ENCODE measurements at places on chromosomes 4 and X.

GRCh38 chrX:15469613-15470012 lies 23.5 kb downstream of the PIR start:
- no peak for DNase-seq

GRCh38 chr4:149823769-149824221 lies 8.2 kb upstream of the IQCM start:
- DNase-seq = peak; percentile 52

- DNase-seq = no peak
Measured at GRCh38 chr4:105683038-105683437, 25.5 kb downstream of the INTS12 start.

- DNase-seq = no peak
Measured at GRCh38 chr4:79046016-79046592, 106.9 kb upstream of the PAQR3 start.

GRCh38 chr4:150217192-150217591 lies 138.9 kb downstream of the DCLK2 start:
- no peak for DNase-seq

DNA sequence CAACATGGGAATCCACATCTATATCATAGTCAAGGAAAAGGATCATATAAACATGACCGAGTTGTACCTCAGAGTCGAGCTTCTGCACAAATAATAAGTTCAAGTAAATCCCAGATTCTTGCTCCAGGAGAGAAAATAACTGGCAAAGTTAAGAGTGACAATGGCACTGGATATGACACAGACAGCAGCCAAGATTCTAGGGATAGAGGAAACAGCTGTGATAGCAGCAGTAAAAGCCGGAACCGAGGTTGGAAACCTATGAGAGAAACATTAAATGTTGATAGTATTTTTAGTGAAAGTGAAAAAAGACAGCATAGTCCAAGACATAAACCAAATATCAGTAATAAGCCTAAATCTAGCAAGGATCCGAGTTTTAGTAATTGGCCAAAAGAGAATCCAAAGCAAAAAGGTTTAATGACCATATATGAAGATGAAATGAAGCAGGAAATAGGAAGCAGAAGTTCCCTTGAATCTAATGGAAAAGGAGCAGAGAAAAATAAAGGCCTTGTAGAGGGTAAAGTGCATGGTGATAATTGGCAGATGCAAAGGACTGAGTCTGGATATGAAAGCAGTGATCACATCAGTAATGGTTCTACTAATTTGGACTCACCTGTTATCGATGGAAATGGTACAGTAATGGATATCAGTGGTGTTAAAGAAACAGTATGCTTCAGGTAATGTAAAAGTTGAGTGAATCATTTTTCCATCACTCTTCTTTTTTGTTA lies 50.4 kb downstream of the FABP2 start:
- no peak for DNase-seq

DNA sequence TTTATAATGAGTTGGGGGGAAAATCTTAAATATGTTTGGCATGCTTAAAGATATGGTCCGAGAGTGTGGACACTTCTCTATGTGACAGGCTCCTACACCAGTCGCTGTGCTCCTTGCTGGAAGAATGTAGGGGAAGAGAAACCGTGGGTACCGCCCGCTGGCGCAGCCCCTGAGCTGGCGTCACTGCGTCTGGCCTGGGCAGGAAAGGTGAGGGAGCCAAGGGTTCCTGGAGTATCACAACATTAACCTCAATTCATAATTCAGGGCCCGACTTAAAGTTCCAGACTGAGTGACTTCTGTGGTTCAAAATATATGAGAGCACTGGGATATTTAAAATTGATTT lies 95.1 kb downstream of the GATB start:
- DNase-seq = no peak
